NT2/D1 (cell line): ENCODE measurements at places on chromosomes 2 and 18.

DNA sequence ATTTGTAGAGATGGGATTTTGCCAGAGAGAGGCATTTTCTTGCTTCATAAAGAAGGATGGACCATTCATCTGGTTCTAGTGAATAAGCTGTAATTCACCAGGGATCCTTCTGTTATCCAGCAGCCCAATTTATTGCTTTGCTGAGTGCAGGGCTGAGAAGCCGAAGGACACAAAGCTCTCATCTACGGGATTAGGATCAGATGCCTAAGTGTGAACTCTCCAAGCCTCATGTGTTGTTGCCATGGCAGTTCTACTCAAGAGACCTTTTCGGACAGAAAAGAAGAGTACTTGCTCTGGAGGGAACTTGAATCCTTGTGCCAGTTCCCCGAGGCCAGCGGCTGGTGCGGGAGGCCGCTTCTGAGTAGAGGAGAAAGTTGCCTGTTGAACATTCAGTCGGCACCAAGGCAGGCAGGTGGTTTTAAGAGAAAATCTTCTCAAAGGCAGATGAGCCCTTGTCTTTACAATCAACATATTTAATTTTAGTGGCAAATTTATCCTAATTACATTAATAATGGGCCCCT is 38.4 kb upstream of the MBP start:
- DNase-seq = no peak

DNA sequence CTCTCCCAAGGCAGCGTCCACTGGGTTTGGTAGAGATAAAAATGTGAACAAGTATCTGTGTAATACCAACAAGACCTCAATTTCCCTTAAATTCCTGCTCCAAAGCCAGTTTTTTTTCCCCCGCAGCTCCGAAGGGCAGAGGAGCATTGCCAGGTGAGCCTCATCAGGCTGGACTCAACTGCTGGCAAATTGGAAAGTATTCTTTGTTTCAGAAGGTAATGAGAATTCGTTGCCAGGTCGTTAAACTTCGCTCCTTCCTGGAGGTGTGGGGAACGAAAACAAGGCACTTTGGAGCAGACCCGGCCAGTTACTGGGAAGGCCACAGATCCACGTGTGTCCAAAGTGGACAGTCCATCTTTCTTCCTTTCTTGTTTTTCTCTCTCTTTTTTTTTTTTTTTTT is 30.4 kb upstream of the ASB18 start:
- no peak for DNase-seq

DNA sequence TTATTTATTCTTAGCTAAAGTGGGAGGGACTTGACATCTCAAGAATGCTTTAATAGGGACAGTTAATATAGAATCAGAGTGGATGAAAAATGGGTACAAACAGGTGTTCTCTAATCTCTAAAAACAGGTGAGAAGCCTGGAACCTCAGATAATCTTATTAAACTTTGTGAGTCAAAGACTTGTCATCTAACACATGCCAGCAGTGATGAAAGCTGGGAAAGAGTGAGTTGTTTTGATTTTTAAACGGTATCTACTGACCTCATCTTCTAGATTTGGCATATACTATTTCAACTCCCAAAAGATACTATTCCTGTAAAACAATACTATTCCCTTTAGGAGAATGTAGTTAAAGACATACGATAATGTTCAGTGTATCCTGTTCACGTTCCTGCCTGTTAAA is 103.4 kb downstream of the CCDC141 start:
- no peak for DNase-seq

DNA sequence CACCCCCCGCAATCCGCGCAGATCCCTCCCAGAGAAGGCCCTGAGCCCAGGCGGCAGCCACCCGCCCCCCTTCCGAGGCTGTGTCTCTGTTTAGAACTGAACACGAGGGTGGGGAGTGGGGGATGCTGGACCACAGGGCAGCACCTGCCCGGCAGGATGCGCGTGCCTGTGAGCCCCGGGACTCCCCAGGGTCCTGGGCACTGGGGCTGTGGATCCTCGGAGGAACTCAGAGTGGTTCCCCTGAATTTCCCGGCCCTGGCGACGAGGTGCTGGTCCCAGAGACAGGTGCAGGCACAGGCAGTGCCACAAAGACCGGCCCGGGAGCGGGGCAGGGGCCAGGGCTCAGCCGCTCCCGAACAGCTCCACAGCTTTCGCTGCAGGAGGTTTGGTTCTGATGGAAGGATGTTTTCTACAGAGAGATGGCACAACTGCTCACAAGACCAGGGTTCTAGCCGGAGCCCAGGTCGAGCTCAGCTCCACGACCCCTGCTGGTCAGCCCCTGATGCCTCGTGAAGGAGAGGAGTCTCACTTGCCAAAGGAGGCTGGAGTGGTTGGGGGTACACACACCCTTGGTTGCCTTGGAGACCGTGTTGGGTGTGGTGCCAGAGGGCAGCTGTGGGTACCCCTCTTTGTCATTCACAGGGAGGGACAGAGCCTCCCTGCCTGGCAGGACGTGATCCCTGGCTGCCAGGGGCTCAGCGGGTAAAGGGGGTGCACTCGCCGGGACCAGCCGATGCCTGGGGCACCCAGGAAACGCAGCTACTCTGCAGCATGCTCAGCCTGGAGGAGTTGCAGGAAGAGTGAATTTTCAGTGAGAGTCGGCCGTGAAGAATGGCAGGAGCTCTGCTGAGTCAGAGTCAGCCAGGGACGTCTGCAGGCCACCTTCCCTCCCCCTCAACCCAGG is 4.4 kb upstream of the NEU4 start:
- DNase-seq = no peak

GRCh38 chr2:17579605-17580318 is 39.3 kb downstream of the VSNL1 start:
- peak; percentile 42 for DNase-seq

GRCh38 chr2:88599527-88599926 is 27.7 kb downstream of the EIF2AK3 start:
- DNase-seq = no peak

GRCh38 chr2:24652265-24653182 is 140.7 kb downstream of the PTRHD1 start:
- no peak for DNase-seq
